GDM1 (cell line): ENCODE measurements at places on chromosomes 4 and X.
A peak's percentile ranks its signal among the peaks of the same experiment; 100 is the strongest.

DNA sequence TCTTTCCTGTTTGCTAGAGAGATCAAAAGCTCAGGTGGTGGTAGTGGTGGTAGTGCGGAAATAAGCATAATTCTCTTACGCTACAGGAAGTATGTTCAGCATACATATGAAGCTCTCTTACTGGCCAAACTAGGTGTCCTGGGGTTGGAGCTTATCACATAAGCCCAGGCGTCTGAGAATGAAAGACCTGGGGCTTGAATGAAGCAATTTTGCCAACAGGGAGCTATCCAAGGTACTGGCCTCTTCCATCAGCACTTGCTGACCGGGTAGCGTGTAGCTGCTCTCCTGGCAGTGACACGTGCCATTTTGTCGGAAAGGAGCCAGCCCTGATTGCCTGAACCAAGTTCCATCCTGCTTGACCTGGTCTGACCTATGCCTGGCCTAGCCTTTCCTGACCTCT lies 65.9 kb upstream of the HPF1 start:
- peak; percentile 45 for DNase-seq

DNA sequence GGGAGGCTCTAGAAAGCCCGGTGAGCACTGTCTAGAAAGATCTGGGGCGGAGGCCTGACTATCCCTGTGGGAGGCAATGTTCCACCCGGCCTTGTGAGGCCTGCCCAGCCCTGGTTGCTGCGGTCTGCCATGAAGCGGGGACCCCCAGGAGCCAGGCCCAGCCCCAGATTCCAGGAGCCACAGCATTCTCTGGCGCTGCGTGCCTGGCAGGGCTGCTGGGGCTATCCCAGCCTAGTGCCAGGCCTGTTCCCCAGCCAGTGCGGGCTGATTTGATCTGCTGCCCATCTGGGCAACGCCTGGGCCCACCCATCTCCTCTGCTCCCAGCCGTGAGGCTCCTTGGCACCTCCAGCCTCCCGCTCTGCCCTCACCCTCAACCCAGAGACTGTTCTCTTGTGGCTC lies 19.6 kb downstream of the ATP2B3 start:
- no peak for DNase-seq

DNA sequence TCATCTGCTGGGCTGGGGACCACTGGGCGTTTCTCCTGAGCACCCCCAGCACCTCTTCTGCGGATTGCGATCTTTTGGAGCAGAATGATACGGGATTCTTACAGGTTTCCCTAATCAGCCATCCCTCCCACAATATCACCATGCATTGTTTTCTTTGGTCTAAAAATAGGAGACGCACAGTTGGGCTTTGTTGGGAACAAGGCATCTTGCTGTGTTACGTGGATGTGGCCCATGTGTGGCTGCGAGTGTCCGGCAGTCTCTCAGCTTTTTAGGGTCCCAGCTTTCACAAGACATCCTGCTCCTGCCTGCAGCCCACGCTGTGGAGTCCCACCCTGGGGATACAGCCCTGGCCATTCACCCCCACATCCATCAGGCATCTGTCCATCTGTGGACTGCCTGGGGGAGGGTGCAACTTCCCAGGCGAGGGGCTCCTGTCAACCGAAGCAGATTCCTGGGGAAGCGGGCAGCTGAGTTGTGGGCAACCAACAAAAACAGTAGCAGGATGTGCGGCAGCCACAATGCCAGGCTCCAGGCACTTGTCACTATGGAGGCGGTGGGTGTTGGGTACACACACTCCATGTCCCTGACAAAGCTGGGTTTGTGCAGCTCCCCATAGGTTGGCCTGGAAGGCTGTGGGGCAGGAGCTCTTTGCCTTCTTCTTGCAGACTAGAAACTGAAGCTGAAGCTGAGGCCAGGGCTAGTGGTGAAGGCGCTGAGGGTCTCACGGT lies 185.5 kb upstream of the PSAPL1 start:
- DNase-seq = peak; percentile 94

GRCh38 chrX:22165732-22166457 lies 106.8 kb upstream of the CBLL2 start:
- DNase-seq = no peak

GRCh38 chrX:40065296-40066046 lies 32.3 kb downstream of the BCOR start:
- no peak for DNase-seq

- DNase-seq = no peak
Observed at GRCh38 chr4:1398681-1399507, 7.3 kb downstream of the NKX1-1 start.
